ENCODE measurements at places on chromosomes 13 and 19.

DNA sequence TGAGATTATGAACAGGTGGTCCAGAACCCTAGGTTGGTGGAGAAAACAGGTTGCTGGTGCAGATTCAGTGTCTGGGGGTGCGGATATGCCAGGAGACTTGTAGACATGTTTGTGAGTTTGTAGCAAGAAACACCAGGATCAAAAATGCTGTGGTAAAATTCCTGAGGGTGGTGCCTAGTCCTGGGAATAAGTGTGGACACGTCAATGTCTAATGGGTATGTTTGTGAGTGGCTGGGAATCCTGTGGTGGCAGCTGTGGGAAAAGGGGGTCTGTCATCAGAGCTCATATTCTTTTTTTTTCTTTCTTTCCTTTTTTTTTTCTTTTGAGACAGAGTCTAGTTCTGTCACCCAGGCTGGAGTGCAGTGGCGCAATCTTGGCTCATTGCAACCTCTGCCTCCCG is 7.2 kb downstream of the ZNF708 start:
- no peak for DNase-seq

DNA sequence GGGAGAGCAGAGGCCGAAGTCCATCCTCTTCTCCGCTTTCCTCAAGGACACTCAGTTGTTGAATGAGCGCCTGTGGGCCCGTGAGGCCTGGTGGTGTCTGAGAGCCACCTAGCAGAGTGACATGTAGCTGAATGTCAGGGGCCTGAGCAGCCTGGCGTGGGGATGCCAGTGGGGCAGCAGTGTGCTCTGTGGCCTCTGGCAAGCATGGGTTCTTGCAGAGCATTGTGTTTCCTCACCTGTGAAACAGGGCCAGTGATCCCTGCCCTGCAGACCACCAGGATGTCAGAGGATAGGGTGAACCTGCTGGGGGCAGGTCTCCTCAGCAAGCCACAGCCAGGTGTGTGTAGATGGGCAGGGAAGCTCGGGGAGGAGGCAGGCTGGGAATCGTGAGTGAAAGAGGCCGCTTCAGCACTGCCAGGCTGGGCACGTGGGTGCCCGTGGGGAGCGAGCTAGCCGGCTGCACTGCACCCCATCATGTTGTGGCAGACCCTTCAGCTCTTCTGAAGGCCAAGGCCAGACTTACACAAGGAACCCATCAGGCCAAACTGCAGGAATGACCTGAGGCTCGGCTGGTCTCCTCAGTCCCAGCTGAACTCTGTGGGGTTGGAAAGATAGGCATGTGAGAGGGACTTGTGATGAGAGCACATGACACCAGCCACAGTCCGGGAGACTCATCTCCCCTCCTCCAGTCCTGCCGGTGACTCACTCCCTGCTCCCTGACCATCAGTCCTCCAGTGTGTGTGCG is 5.0 kb downstream of the PPP1R37 start:
- no peak for DNase-seq

- no peak for DNase-seq
These were observed 408.6 kb downstream of the PCDH9 start for GRCh38 chr13:66821551-66821950.

DNA sequence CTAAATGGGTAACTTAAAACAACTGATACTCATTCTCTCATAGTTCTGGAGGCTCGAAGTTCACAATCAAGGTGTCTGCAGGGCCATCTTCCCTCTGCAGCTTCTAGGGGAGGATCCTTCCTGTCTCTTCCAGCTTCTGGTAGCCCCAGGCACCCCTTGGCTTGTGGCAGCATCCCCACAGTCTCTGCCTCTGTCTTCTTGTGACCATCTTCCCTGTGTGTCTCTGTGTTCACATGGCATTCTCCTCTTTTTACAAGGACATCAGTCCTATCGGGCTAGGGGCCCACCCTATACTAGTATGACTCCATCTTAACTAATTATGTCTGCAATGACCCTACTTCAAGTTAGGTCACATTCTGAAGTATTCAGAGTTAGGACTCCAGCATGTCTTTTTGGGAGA is 73.5 kb downstream of the ANKRD10 start:
- DNase-seq, result no peak

DNA sequence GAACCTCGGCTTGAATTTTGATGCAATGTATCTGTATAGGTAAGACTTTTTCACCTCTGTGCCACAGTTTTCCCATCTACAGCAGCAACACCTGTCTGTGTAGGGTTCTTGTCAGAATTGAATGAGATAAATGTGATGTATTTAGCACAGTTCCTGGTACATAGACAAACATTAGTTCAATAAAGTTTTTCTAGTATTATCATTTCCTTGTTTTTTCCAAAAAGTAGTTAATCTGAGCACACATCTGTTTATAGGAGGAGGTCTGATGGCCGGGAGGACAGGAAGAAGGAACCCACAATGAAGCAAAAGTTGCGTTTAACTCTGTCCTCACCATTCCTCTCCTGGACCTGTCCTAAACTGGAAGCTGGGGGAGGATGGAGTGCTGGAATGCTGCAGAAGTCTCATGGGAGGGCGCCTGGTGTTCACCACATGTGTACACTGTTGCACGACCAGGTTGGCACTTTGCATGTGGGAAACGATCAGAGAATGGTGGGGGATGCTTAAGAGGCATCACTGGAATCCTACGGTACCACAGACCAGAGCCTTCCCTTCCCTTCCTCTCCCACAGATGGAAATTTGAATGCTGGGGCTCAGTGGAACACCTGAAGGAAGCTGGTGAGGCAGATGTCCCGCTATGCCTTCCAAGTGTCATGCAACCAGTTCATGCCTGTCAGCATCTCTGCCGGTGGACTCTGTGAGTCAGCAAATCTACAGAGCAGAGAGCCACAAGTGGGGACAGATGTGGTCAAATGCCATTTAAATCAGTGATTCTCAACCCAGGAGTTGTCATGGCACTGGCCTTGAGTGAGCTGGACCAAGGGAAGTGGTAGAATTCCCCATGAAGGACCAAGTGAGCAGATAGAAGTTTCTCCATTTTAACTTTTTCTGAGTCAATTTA is 315.6 kb downstream of the DLEU7 start:
- DNase-seq, result no peak
